ENCODE measurements at places on chromosomes 3 and 15. TPM values are rescaled to one million over a fixed set of nuclear protein-coding genes. Genes with fewer than 3 reads are reported as not detected.

The GAP43 gene
- total RNA-seq = 0.15 TPM

The PRTG gene
- total RNA-seq = 10.8 TPM

The DNAH12 gene
- total RNA-seq = 0.09 TPM

The GNAT1 gene
- total RNA-seq = not detected

The TRH gene
- not detected for total RNA-seq

The MBNL1 gene
- 67.7 TPM for total RNA-seq

The HEMK1 gene
- 7.0 TPM for total RNA-seq

The IGF1R gene
- total RNA-seq = 38.2 TPM

The OR5K2 gene
- total RNA-seq = not detected

The TNFAIP8L3 gene
- 34.7 TPM for total RNA-seq

The GOLGA8J gene
- not detected for total RNA-seq

The SCG5 gene
- 2.0 TPM for total RNA-seq

The GRK7 gene
- not detected for total RNA-seq

The IL20RB gene
- 1.0 TPM for total RNA-seq

The SELENOS gene
- total RNA-seq = 168 TPM

The GMNC gene
- total RNA-seq = not detected

The NECTIN3 gene
- total RNA-seq = 28.4 TPM

The RARRES1 gene
- 6.8 TPM for total RNA-seq

The FAM81A gene
- total RNA-seq = 10.7 TPM

The A4GNT gene
- not detected for total RNA-seq

The ONECUT1 gene
- total RNA-seq = 0.24 TPM

The MORC1 gene
- not detected for total RNA-seq

The ATP13A5 gene
- not detected for total RNA-seq

The COL8A1 gene
- not detected for total RNA-seq

The SLC24A5 gene
- not detected for total RNA-seq

The ZDHHC23 gene
- total RNA-seq = 3.8 TPM

The KCNAB1 gene
- not detected for total RNA-seq

The OR4F15 gene
- not detected for total RNA-seq

The APOD gene
- 1.2 TPM for total RNA-seq

The GRM2 gene
- 0.14 TPM for total RNA-seq

The SHF gene
- total RNA-seq = 0.88 TPM

The CACNA1D gene
- 1.2 TPM for total RNA-seq

The ADPRH gene
- total RNA-seq = 3.0 TPM

The C3orf20 gene
- 0.08 TPM for total RNA-seq

The NEK10 gene
- 0.59 TPM for total RNA-seq

The BAHD1 gene
- 11.7 TPM for total RNA-seq

The FAM43A gene
- total RNA-seq = 19.8 TPM

The SLC22A13 gene
- not detected for total RNA-seq

The UQCC5 gene
- 64.2 TPM for total RNA-seq

All from A549 treated with Hydrocortisone at 1 μM for 4 hours (cell line).